ENCODE measurements at places on chromosomes 4 and X. TPM values are rescaled to one million over a fixed set of nuclear protein-coding genes. Genes with fewer than 3 reads are reported as not detected.

Gene AMTN
- not detected for polyA plus RNA-seq

Gene STARD8
- polyA plus RNA-seq, result 21.3 TPM

GRCh38 chr4:76494871-76495590 is 60.0 kb downstream of the SHROOM3 start:
- no peak for DNase-seq

- DNase-seq, result no peak
Observed at GRCh38 chr4:3322059-3322550, 29.3 kb downstream of the RGS12 start.

- no peak for DNase-seq
Observed at GRCh38 chrX:154508384-154508745, 7.7 kb downstream of the FAM3A start.
